ENCODE measurements at places on chromosomes 2 and 18.

- no peak for DNase-seq
Observed at GRCh38 chr2:68414452-68414851, 49.4 kb downstream of the PLEK start.

GRCh38 chr2:104758199-104758620 is 95.7 kb upstream of the POU3F3 start:
- DNase-seq = no peak

- DNase-seq = no peak
Observed at GRCh38 chr2:60298006-60298696, 255.3 kb downstream of the BCL11A start.

- no peak for DNase-seq
Observed at GRCh38 chr18:79634593-79635426, 44.8 kb upstream of the CTDP1 start.

DNA sequence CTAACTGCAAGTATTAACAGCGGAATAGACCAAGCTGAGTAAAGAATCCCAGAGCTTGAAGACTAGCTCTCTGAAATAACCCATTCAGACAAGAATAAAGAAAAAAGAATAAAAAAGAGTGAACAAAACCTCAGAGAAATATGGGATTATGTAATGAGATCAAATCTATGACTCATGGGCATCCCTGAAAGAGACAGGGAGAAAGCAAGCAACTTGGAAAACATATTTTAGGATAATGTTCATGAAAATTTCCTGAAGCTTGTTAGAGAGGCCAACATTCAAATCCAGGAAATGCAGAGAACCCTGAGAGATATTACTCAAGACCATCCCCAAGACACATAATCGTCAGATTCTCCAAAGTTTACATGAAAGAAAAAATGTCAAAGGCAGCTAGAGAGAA is 17.3 kb downstream of the PFN4 start:
- DNase-seq = no peak

- no peak for DNase-seq
Observed at GRCh38 chr18:48776641-48777025, 174.1 kb downstream of the SMAD7 start.

- no peak for DNase-seq
Observed at GRCh38 chr2:63047321-63048279, 3.0 kb upstream of the OTX1 start.

DNA sequence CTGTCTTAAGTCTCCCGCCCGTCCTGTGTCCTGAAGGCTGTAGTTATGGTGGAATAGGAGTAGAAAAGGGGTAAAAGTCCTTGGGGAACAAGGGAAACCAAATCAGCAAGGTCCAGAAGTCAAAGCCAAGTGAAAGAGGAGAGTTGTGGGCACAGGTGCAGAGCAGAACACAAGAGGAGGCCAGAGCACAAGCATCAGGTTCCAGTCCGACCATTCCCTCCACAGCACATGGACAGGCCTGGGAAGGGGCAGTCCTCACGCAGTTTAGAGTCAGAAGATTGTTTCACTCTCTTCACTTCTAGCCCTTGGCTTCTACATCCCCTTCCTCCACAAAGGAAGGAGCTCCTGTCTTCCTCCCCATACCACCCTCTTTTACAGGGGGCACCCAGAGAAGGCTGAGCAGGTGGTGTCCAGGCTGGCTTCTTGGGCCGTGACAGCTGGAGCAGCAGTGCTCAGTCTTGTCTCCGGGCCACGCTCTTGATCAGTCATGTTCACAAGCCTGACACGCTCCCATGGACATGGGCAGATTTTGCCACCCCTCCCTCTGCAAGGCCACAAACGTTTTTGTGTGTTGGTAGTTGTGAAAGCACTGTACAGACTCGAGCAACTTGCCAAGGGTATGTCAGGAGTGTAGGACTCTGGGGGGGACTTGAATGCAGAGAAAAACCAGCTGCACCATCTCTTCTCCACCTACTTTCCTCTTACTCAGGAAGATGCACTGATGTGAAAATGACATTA is 138.5 kb upstream of the DAPL1 start:
- no peak for DNase-seq

DNA sequence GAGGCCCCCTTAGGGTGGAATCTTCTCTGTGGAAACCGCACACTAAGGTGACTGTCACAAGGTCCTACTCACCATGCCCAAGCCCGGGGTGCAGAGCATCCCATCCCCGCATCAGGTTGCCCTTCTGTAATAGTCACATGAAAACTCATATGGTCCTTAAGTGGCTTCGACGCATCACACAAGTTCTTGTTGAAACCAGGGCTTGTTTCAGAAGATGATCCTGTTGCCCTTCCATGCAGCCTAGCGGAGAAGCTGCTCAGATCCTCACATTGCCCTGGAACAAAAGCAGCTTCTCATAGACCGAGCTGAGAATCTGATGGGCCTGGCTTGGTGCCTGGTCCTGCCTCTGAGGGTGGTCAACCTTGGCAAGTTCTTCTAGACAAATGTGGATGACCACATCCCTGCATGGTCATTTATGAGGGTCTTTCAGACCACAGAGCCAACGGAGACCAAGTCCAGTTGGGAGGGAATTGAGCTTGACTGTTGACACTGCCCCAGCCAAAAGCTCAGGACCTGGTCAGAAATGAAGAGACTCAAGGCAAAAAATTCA is 54.1 kb downstream of the PDCL3 start:
- DNase-seq = no peak

DNA sequence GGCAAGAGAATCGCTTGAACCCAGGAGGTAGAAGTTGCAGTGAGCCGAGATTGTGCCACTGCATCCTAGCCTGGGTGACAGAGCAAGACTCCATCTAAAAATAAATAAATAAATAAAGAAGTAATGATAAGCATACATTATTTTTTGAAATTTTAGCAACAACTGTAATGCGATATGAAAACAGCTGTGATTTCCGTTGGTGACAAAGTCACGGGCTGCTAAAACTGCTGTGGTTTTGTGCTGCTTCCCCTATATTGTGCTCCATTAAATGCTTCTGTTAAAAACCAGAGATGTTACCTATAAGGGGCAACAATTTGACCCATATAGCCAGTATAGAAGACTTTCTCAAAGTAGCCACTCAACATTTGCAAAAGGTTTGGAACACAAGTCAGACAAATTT is 8.3 kb downstream of the TRIM54 start:
- no peak for DNase-seq

- DNase-seq = no peak
Observed at GRCh38 chr2:27870724-27871123, 19.5 kb downstream of the RBKS start.

- no peak for DNase-seq
Observed at GRCh38 chr2:37877457-37878315, 47.4 kb upstream of the RMDN2 start.

DNA sequence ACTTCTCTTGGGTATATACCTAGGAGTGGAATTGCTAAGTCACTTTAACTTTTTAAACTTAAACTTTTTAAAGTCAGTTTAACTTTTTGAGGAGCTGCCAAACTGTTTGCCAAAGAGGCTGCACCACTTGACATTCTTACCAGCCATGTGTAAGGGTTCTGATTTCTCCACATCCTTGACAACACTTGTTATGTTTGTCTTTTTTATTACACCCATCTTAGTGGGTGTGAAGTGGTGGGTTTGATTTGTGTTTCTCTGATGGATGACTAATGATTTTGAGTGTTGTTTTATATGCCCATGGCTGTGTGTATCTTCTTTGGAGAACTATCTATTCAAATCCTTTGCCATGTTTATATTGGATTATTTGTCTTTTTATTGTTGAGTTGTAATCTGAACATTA is 13.6 kb downstream of the ASAP2 start:
- no peak for DNase-seq

DNA sequence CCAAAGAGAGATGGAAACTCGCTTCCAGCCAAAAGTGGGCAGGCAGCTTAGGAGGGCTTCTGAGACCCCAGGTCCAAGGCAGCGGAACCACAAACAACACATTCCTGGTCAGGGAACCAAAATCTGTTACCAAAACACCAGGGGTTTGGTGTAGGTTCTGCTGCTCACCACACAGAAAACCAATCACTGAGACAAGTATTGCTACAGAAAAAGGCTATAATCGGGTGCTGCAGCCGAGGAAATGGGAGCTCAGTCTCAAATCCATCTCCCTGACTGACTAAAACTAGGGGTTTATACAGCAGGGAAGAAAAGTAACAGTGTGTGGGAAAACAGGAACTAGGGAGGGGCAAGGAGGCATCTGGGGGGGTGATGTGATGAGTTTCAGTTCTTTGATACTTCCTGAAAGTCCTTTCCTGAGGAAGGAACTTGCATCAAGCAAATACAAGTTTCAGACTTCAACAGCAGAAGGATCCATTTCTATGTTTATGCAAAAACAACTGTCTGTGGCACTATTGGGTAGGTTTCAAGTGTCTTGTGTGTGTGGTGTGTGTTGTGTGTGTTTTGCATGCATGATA is 108.0 kb downstream of the FAM168B start:
- DNase-seq = no peak

- no peak for DNase-seq
Observed at GRCh38 chr2:191030521-191031154, 16.7 kb upstream of the STAT1 start.

- no peak for DNase-seq
Observed at GRCh38 chr2:47521666-47522285, 118.8 kb downstream of the MSH2 start.

GRCh38 chr2:218001629-218002028 is 1.2 kb downstream of the TNS1 start:
- no peak for DNase-seq

- no peak for DNase-seq
Observed at GRCh38 chr18:44393406-44393805, 287.3 kb upstream of the SETBP1 start.

DNA sequence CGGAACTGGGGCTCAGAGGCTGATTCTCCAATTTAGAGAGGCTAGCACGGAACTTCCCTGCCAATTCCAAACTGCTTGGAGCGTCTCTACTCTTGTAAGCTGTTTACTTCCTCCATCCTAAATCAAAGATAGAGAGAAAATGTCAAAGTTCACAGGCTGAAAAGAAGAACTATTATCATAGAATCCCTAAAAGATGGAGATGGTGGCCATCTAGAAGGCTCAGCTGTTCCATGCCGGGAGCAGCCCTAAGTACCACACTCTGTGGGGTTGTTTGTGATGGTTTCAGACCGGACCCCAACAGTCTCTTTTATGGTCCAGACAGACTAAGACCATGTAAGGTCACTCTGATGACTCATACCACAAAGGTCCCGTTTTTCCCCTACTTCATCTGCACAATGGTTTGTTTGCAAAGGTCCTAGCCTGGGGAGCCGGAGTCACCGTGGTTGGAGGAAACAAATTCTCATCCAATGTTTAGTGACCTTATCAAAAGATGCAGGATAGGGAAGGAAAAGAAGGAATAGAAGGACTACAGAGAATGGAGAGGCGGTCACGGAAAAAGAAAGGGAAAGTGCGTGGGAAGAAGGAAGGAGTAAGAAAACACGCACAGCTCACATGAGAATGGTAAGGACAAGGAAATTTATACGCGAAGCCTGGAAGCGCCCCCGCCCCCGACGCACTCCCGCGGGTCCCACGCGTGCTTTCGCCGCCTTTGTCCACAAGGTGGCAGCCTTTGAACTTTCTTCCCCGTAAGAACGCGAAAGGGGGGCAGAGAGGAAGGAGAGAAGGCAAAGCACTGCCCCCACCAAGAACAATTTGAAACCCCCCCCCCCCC is 453 bp upstream of the ANTXR1 start:
- DNase-seq = no peak

GRCh38 chr2:111042261-111042660 is 78.5 kb upstream of the BCL2L11 start:
- no peak for DNase-seq

GRCh38 chr2:216742411-216742810 is 47.1 kb upstream of the IGFBP5 start:
- no peak for DNase-seq

- DNase-seq = no peak
Observed at GRCh38 chr18:39521164-39521563, 1955.6 kb upstream of the CELF4 start.

GRCh38 chr2:77443076-77443475 is 79.1 kb downstream of the LRRTM4 start:
- no peak for DNase-seq

DNA sequence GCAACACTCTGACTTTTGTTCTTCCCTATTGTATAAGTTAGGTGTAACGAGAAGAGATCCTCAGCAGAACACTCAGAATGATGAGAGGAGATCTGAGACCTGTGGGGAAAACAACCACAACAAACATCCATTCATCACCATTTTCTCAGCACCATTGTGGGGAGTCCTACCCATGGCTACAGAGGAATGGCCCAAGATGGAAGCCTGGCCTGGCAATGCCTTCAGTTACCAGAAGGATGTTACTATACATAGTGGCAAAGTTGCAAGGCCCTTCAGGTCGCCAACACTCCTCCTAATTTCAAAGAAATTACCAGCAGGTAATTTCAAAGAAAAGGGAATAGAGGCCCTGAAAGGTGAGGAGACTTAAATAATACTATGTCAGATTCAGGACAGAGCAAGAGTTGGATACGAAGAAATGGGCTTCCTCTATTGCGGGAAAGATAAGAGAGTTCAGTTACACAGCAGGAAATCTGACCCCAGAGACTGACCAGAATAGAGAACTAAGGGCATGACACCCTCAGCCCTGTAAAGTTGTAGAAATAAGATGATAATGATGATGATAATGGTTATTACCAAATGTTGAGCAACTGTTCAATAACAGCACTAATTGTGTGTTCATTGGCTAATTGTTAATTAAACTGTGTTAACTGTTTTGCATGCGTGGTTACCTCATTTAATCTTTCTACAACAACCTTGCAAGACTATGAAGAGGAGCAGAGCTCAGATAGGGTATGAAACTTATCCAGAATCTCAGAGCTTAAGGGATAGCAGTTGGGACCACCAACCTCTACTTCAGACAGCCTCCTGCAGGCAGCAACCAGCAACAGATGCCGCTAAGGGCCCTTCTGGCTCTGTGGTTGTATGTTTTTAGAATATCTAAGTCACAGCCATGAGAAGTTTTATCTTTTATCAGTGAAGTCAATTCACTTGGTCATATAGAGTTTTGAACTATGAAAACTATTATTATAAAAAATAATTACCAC is 37.5 kb downstream of the DHRS9 start:
- no peak for DNase-seq

- no peak for DNase-seq
Observed at GRCh38 chr2:43078781-43079755, 147.3 kb downstream of the ZFP36L2 start.

DNA sequence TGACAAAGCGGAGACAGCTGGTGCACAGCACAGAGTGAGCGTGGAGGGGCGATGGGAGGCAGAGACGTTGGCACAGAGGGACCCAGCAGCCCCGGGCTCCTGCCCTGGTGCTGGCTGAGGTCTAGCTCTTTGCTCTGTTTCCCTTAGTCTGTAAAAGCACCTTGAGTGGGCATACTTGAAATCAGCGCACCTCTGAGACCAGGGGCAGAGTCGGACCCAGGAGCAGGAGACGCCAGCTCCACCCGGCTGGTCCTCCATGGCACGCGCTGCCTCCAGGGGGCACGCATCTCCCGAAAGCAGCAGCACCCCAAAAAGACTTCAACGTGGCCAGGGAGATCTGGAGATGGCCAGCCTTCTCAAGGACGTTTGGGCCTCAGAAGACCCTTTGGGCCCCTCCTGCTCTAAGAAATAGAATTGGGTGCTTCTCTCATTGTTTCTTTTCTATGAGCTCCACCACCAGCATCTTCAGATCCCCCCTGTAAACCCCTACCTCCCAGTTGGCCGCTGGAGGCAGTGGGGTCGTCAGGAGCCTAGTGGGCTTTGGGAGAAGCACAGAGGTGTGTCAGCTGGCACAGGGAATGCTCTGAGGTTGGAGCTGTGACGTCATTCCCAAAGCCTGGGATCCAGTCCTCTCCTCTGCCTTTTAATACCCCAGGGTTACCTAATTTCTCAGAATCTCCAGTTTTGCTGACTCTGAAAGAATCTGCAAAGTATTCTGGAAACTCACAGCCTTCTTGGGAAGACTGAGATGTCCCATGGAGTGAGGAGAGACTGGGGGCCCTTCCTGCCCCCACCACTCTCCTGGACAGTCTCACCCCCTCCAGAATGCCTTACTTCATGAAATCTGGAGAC is 58.9 kb downstream of the CIB4 start:
- DNase-seq = no peak
